Hypothalamus (tissue), 51 donors: ENCODE measurements at places on chromosomes 11 and 22.

DNA sequence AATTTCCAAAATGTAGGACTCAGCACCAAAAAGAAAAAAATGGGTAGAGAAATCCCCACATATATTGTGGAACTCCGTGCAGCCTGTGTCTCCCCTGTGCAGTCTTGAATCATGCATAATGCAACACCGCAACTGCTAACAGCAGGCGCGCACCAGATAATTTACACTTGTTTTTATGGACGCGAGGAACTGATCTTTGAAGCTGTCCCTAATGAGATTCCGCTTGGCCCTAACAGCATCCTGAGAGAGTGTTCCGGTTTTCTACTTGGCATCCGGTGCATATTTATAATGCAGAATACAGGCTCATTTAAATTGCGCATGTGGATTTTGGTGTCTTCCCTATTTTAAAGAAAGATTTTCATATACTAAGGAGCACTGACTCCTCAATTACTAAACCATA lies 21.1 kb downstream of the MPPED2 start:
- DNase-seq: no peak

- DNase-seq: no peak
These were observed 39.0 kb downstream of the CWC15 start for GRCh38 chr11:94934362-94934761.

DNA sequence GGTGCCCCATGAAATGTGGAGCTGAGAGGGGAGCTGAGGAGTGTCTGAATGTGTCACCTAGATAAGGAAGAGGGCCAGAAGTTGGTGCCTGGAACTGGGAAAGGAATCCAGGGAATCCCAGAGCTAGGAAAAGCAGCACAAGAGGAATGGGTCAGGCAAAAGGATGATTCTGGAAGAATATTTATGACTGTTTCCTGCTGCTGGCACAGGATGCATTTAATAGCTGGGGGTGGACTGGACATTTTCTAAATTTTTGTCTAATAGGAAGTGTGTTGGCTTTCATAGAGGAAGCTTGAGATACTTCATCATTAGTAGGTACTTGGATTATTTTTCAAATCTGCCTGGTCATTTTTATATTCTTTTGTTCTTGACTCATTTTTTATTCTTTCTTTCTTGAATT lies 17.4 kb upstream of the MRGPRX2 start:
- DNase-seq: no peak

DNA sequence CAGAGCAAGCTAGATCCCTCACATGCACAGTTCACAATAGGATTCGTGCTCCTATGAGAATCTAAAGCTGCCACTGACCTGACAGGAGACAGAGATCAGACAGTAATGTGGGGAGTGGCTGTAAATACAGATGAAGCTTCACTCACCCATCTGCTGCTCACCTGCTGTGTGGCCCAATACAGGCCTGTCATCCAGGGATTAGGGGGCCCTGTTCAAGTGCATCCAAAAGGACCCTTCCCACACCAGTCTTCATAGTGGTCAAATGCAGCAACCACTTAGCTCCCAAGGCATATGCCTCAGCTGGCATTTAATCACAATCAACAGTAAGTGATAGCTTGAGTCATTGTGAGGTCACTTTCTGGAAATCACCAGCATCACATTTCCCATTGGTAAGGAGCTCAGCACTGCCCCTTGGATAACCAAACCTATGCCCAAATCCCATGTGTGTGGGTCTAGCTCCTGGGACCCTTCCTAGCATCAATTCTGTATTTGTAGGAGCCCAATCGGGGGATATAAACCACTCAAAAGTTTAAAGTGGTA lies 65.6 kb downstream of the OR4C45 start:
- DNase-seq: no peak

DNA sequence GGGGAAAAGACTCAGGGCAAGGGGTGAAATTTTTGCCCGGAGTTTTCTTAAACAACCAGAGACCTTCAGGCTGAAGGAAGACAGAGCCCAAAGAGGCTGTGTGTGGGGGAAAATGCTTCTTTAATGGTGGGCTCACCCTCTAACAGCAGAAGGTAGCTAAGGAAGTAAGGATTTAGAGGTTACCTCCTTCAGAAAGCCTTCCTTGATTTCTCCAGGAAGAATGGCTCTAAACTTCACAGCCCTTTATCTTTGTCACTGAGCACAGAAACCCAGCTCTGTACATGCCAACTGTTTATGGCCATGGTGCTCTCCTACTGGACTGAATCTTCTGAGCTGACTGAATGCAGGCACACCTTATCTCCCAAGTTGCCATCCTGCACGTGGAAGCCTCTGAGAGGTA lies 196.0 kb downstream of the TENM4 start:
- no peak for DNase-seq

GRCh38 chr11:113267493-113267892 lies 46.9 kb upstream of the TTC12 start:
- peak; percentile 20 for DNase-seq

GRCh38 chr11:34652191-34652973 lies 31.5 kb downstream of the EHF start:
- DNase-seq: no peak

GRCh38 chr22:24001314-24001713 lies 3.9 kb downstream of the GSTT4 start:
- DNase-seq: no peak

- no peak for DNase-seq
These were observed 118.8 kb upstream of the KIRREL3 start for GRCh38 chr11:127119356-127119755.

- DNase-seq: peak; percentile 10
These were observed 96.5 kb upstream of the FGF3 start for GRCh38 chr11:69915501-69916250.

GRCh38 chr11:82757660-82758357 lies 24.1 kb upstream of the FAM181B start:
- no peak for DNase-seq

DNA sequence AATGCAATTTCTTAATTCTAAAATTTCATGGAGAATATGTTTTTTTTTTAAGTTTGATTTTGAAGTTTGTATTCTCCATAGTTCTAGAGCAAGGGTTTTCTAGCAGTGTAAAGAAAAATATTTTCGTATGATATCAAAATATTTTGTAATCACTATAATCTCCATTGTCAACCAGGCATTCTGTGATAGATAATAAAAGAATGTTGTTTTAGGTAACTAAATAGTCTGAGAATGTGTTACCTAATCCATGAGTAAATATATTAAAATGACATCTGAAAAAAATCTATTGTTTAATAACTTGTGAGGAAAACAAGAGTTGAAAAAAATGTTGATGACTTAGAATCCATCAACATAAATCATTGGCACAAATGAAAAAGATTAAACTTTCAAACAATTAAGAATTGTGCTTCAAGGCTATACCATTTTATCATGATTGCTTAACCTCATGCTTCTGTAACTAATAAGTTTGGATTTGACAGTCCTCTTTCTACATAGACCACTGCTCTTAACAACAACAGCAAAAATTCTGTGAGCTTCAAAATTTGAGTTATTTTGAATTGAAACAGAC lies 2211.8 kb downstream of the LRRC4C start:
- DNase-seq: no peak

GRCh38 chr11:10551845-10552352 lies 10.9 kb upstream of the RNF141 start:
- no peak for DNase-seq

- DNase-seq: no peak
These were observed 17.6 kb downstream of the OTOG start for GRCh38 chr11:17564687-17565042.

GRCh38 chr22:33897448-33897835 lies 22.8 kb downstream of the LARGE1 start:
- no peak for DNase-seq

GRCh38 chr11:11856638-11857037 lies 14.9 kb downstream of the USP47 start:
- DNase-seq: no peak

GRCh38 chr11:43644621-43645299 lies 35.8 kb upstream of the HSD17B12 start:
- no peak for DNase-seq

GRCh38 chr11:72042064-72042745 lies 38.1 kb downstream of the NUMA1 start:
- DNase-seq: no peak

DNA sequence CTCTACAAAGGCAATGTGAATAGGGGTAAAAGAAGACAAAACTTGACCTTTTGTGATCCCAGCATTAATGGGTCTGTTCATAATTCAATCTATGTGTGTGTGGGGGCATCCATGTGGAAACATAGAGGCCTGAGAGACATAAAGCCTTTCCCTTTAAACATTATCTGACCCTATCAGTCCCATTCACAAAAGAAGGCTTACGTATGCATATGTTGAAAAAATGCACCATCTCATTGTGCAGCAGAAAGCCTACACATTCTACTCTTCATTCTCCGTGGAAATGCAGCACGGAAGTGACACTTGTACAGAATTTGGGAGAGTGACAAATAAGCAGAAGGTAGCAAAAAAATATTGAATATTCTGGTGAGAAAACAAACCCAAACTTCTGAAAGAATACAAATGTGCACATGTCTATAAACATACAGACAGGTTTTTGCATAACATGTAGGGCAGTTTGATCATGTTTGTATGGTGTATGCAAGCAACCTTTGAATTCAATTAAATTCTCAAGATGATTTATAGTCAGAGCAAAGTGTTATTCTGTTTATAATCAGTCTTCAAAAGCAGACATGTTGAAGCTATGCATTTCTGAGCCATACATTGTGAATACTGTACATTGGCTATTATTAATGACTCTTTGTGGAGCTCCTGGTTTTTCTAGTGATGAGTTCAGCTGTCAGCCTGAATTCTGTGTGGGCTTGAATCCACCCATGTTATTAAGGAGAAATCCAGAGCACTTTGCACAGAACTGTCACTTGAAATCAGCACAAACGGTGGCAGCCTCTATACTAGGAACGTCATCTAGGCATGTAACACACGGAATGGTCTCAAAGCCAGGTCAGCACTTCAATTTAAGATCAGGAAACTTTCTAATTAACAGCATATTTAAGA lies 236.8 kb downstream of the DCDC1 start:
- DNase-seq: no peak

- DNase-seq: no peak
These were observed 1.1 kb downstream of the GATD1 start for GRCh38 chr11:776263-776560.

DNA sequence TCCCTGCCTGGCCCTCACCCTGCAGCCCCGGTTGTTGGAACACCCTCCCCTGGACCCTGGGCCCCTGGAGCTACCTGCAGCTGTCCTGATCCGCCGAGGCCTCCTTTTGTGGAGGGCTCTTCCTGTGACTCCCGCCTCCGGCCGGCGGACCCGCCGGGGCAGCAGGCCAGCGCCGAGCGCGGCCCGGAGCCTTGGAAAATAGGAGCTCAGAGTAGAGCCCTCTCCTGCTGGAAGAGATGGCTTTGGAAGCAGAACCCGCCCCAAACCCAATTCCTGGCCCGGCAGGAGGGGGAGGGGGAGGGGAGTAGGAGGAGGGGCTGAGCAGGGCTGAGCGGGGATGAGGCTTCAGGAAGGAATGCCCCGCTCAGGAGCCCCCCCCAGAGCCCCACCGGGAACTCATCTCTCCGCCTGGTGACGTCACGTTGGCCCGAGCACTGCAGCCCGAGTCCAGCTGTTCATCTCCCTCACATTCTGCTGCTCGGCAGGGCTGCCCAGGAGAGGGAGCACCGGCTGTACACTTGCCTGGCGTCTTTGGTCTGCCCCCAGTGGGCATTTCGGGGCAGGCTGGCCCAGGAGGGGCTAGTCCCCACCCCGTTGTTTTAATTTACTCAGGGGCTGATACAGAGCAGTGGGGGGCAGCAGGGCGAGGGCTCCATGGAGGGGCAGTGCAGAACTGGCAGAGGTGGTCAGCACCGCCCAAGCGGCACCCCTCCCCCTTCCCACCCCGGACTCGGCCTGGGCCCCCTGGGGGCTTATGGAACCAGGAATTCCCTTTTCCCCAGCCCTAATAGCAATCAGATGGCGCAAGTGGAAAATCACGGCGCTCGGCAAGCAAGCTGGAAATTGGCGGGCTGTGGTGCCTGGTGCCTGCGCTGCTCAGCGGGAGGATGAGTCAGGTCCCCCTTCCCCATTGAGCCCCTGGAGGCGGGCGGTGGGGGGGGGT lies at the start of gene MRGPRF:
MRGPRF (minus strand) TSS at position 238 of the 943 bp plus-strand sequence. CDS start 3,345 bp downstream, outside the sequence.
- no peak for DNase-seq
